ENCODE measurements at places on chromosomes 3 and 15.

DNA sequence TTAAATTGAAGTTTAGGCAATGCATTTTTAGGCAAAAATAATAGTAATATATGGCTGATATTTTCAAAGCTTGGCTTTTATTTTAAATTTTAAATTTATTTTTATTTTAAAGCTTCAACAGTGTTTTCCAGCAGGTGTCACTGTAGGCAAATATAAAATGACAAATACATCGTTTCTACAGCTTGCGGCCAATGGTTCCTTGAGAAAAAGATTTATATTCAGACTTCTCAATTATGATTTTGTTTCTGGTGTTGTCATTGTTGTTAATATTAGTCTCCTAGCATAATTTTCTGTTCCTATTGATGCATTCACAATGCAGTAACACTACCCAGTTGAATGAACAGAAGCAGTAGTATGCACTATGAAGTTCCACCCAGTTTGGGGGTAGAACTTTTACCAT lies 220.7 kb upstream of the DNAJC19 start:
- DNase-seq: no peak

DNA sequence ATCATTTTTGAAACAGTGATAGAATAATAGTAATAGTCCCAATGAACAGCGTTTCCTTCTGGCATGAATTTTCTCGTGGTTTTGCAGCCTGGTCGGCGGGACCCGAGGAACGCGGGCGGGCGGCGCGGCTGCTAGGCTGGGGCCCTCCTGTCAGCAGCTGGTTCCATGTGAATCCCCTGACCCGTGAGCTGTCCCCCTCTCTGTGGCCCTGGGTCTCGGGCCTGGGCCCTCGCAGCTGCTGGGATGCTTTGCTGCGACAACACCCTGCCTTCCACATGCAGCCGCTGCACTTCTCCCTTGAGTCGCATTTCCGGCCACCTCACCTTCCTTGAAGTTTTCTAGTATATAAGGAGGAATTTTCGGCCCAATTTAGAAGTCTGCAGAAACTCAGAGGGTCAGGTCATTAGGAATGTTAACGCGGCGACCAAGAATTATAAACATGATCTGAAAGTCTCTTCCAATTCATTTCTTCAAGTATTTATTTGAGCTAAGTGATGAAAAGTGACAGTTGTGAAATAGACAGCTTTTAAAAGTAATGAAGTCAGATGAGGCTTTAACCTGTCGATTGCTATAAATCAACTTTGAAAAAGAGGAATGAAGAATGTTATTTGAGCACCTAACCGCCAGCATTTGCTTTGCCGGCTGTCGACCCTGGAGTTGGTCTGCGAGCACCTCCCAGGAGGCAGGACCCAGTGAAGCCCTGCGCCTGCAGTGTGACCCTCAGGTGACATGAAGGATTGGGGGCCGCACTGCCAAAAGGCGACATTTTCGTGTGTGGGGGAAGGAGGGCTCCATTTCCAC lies 27.7 kb downstream of the NR2F2 start:
- DNase-seq: no peak

GRCh38 chr3:126991366-126992200 lies 8.7 kb downstream of the PLXNA1 start:
- DNase-seq: no peak

DNA sequence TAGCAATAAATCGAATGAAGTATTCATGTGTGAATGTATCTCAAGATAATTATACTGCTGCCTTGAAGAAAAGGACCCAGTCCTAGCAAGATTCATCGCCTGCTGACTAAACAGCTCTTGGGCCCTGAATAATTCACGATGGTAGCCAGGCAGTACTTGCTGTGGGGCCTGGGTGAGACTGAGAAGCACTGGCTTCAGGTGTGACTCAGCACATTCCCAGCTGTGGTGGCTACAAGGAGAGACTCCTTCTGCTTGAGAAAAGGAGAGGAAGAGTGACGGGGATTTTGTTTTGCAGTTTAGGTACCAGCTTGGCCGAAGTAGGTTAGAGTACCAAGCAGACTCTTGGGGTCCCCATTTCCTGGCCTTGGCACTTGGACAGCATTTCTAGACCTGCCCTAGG lies 47.6 kb upstream of the CD200R1L start:
- no peak for DNase-seq

DNA sequence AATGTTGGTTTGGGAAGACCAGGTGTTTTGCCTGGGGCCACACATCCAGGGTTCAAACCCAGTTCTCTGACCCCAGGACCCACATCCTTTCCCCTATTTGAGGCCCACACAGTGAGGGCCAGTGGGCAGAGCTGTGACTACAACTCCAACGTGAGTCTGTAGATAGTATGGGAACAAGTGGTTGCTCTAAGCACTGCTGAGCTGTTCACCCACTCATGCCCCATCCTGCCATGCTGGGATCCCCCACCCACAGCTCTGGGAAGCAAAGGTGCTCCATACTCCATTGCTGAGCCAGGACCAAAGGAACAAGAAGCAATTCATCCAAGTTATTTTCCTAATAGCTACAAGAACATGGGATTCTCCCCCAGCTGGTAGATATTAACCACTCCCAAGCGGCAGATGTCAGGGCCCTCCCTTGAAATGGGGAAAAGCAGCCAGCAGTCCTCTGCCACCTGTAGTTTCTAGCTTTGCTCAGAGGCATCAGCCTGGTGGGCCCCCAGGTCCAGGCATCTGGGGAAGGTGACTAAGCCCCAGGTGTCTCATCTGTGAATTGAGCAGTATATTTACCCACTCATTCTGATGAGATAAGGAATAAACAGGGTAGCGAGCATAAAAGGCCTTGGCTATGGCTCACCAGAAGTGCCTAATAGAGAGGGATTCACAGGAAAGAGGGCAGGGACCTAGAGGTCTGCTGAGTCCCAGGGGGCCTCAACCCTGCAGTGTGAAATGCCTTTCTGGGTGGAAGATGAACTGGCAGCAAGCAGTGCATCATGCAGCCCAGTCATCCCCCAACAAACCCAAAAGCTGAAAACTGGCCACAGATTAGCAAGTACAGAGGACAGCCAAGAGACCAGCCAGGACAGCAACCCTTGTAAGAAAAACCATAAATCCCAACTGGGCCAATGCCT lies 33.4 kb downstream of the POC1A start:
- DNase-seq: no peak

GRCh38 chr15:77482570-77482969 lies 61.9 kb downstream of the HMG20A start:
- no peak for DNase-seq

- no peak for DNase-seq
These were observed 44.4 kb upstream of the LARS2 start for GRCh38 chr3:45343947-45344346.

DNA sequence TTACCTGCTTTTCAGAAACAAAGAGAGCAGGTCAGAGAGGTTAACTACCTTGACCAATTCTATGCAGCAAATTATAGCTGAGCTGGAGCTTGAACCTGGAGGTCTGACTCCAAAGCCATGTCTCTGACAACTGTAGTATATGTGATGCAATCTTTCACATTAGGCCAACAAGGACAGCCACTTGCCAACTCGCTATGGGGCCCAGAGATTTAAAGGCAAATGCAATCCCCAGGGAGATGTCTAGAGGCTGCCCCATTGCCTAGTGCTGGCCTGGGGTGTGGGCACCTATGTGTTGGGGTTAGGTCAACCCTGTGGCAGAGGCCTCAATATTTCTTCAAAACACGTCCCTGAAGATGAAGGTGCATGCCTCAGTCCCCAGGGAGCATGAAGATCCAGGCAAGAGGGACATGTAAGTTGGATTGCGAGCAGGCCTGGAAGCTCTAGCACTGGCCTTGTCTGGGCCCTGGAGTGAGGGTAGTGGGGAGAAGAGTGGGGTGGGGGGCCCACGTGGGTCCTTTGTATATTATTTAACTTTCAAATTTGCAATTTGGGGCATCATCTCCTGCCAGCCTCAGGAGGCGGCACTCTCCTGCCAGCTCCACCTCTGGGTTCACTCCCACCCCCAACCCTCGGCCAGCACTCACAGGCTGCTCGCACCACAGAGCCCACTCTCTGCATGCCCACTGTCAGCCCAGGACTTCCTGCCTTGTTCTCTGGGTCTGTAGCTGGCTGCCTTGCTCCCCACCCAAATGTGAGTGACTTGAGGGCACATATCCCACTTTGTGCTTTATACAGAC lies 64.3 kb downstream of the SLC12A8 start:
- no peak for DNase-seq

DNA sequence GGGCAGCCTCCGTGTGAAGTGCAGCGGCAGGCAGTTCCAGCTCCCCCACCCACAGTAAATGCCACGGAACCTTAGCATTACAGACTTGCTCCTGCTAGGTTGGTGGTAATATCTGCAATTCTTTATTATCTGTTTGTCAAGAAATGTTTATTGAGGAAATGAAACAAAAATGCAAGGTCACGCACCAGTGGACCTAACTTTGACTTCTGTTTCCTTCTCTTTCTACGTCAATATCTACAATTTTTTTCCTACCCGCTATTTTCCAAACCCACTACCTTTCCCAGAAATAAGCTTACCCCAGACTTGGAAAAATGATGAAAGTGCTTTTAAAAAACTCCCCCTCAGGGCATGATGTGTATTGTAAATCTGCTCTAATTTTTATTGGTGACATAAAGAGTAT lies 18.9 kb downstream of the ILDR1 start:
- DNase-seq: no peak

DNA sequence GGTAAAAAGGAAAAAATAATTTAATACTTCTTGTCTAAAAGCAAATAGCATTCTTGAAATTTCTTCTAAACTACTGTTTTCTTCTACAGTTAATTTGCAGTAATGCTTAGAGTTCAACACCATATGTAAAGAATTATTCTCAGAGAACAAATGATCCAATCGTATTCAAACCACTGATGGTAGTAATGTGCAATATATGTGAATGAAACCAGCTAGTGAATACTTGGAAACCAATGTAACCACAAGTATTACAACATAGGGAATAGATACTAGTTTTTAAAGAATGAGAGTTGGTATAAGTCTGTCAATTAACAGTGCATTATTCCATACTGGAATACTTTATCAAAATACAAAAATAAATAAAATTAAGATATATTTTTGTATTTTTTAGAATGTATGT lies 850.0 kb downstream of the DIPK2A start:
- DNase-seq: no peak

- DNase-seq: no peak
These were observed 9.5 kb downstream of the SMAD3 start for GRCh38 chr15:67074886-67075229.

GRCh38 chr3:179871782-179872181 lies 165.0 kb downstream of the PEX5L start:
- DNase-seq: no peak

DNA sequence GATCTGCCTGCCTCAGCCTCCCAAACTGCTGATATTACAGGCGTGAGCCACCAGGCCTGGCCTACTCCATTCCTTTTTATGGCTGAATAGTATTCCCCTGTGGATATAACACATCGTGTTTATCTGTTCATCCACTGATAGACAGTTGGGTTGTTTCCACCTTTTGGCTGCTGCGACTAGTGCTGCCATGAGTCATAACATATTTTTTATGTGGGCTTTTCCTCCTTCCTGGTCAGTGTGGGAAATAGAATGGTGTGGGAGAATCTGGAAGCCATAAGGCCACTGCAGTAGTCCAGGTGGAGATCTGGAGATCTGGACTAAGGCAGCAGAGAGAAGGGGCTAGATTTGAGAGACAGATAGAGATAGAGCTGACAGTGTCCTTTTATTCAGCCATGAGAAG lies 16.2 kb downstream of the LCMT2 start:
- no peak for DNase-seq

DNA sequence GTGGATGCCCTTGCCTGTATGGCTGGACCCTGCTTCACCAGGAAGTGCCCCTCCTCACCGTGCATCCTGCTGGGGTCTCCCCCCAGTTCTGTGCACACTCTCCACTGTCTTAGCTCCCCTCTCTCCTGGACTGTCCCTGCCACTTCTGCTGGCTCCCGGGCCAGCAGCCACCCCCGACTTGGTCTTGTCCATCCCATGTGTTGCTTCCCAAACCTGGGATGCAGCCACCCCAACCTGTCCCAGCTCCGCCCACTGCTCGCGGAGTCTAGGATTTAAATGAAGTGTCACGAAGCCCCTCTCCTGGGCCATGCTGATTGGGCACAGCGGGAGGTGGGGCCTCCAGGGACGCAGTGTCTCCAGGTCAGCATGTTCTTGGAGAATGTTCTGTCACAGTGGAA lies 48.5 kb downstream of the PLXNA1 start:
- no peak for DNase-seq

- no peak for DNase-seq
These were observed 727.1 kb downstream of the ROBO1 start for GRCh38 chr3:79040701-79041100.

- DNase-seq: no peak
These were observed 35.9 kb downstream of the EOGT start for GRCh38 chr3:68977486-68978167.

GRCh38 chr3:64561325-64561843 lies 126.4 kb downstream of the ADAMTS9 start:
- no peak for DNase-seq

DNA sequence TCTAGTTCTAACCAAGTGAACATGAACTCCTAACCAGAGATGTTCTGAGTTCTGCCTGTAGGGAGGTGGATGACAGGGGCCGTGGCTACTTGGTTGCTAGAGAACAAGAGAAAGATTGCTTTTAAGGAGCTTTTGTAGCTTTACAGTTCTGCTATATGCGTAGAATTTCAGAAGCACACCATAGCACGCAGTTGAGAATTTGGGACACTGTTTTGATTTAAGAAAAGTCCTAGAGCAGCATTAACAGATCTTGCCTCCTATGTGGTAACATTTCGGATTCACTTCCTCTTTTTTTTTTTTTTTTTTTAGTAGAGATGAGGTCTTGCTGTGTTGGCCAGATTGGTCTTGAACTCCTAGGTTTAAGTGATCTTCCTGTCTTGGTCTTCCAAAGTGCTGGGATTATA lies 181.7 kb downstream of the TCF12 start:
- no peak for DNase-seq

DNA sequence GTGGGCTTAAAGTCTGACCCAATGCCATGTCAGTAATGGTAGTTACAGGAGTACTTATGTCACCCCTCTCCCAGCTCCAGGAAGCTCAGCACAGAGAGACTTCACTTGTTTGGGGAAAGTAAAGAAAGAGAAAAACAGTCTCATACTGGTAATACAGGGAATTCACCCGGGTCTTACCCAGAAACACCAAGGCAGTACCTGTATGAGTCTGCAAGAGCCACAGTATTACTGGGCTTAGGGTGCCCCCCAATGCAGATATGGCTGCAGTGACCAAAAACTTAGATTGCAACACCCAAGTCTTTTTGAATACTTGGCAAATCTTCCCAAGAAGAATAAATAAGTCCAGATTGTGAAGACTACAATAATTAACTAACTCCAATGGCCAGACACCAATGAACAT lies 622.1 kb downstream of the IGSF11 start:
- no peak for DNase-seq

GRCh38 chr3:22922317-22922716 lies 280.8 kb upstream of the UBE2E2 start:
- no peak for DNase-seq

DNA sequence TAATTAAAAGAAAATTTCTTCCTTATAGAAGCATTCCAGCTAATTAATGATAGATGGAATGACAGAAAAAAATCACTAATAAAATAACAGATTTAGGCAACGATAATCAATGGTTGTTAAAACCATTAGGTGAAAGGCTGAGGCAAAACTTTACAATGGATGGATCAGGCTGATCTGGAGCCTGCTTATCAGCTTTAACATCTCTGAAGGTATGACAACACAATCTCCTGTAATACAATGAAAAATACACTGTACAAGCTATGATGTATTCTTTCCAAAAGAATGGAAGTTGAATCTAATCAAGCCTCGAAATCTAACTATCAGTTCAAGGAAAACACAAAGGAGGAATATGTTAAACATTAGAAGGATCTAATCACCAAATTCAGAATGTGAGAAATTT lies 39.3 kb downstream of the EMC4 start:
- no peak for DNase-seq
